ENCODE measurements at places on chromosomes 5 and 9.

GRCh38 chr5:57448287-57448686 is 34.3 kb downstream of the ACTBL2 start:
- no peak for DNase-seq

- DNase-seq = no peak
Measured at GRCh38 chr5:463301-463700, 20.3 kb downstream of the EXOC3 start.

DNA sequence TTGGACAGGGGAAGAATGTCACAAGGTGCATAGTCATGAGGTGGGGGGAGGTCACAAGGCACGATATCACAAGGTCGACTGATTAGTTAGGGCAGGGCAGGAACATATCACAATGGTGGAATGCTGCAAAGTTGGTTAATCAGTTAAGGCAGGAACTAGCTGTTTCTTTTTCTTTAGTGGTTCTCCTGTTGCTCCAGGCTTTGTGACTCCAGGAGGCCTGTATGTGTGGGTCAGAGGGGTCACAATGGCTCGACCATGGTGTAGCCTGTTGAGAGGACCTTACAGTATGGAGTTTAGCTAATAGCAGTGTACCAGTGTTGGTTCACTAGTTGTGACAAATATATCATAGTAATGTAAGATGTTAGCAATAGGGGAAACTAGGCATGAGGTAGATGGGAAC is 12.4 kb upstream of the FSD1L start:
- no peak for DNase-seq

GRCh38 chr9:4030751-4031150 is 269.1 kb downstream of the GLIS3 start:
- no peak for DNase-seq

GRCh38 chr9:28730111-28730510 is 1156.8 kb upstream of the C9orf72 start:
- no peak for DNase-seq

DNA sequence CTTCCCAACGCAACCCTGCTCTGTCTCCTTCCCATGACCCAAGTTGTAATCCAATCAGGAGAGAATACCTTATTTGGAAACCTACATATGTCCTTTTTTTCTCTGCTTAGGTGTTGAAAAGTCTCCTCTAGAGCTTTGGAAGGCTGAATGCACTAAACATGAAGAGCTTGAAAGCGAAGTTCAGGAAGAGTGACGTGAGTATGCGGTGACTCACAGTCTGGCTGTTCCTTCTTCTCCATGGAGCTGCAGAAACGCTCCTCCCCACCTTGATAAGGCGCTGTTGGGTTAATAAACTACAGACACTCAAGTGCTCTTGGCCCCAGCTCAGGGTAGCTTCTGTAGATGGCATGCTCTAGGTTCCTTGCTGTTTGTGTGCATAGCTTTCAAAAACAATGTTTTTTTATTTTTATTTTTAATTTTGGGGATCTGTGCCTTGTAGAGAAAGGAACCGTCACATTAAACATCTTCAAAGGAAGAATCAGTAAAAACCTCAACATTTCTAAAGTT is 30.7 kb downstream of the RAI14 start:
- DNase-seq = no peak

DNA sequence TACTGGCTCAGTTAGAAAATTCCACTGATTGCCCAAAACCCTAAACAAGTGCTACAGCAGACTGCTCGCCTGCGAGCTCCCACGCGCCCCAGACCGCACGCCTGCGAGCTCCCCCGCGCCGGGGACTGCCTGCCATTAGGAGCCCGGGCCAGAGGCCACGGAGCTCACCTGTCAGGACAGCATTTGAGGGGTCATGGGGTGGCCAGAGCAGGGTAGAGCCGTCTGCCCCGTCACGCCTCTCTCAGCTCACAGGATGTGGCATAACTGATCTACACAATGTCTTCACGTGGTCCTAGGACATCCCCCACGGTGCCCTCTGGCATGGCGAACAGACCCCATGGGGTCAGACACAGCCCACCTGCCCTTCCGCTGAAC is 29.1 kb upstream of the LRRC14B start:
- no peak for DNase-seq

DNA sequence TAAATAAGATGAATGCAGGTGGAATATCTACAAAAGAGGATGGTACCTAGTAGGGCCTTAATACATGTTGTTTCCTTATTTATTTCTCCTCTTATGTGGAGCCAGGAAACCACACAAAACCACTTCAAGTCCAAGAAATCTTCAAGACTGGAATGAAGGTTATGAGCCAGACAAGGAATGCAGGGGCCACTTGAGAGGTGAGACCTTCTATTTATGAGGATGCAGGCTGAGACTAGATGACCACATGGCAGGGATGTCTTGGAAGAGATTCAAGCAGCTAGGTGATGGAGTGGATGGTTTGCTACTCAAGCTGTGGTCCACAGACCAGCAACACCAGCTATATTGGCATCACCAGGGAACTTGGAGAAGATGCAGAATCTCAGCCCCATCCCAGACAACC is 92.2 kb downstream of the TNC start:
- no peak for DNase-seq

- no peak for DNase-seq
Measured at GRCh38 chr9:114905170-114905940, 25.0 kb downstream of the TNFSF8 start.

DNA sequence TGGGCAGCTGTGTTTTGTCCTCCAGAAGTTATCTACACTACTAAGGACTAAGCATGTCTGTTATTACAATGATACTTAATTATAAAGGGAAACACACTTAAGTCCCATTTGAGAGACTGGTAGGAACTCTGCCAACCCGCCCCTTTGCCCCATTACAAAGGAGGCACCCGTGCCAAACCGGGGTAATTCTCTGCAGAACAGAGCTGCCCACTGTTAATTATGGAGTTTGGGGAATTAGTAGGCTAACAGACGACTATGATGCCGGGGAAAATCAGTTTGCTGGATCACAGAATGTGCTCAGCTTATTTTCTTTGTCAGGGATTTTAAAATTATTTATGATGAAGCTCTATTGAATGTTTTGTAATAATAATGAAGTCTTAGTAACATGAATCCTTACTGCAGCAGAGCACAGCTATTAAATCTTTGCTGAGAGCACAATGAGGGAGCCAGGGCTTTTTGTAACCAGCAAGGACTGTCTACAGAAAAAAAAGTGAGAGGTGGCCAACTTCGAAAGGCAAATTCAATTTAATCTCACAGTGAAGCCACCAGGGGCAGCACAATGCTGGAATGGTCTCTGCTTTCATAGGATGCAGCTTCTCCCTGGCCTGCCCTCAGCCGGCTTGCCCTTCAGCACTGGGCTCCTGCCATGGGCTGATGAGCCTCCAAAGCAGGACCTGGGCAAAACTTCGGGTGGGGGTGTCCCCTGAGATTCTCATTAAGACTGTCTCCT is 134.5 kb downstream of the GNAQ start:
- no peak for DNase-seq

- no peak for DNase-seq
Measured at GRCh38 chr9:92720209-92720765, 44.3 kb downstream of the BICD2 start.

DNA sequence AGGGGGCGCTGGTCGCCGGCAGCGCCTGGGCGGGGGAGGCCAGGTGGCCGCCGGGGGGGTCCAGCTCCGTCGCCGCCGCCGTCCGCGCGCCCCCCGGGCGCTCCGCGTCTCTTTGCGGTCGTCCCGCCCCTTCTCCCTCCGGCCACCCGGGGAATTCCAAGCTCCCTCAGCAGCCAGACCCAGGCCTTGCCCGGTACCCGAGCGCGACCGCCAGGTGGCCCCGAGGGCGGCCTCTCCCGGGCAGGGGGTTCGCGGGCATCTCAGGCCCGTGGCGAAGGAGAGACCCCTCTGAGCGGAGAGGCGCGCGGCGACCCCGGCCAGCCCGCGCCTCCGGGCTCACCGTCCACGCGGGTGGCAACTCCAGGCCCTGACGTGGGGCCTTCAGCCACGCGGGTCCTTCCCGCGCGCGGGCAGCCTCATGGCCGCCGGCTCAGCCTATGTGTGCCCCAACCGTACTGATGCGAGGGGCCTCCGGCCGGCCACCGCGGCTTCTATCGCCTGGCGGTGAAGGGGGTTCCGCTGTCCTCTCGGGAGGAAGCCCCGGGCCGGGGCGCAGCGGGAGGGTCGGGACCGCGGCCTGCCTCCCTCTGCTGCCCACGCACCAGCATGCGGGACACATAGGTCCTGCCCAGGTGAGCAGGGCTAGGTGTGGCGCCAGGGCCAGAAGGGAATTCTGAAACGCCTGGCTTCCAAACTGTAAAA is 529 bp upstream of the NRARP start:
- no peak for DNase-seq

DNA sequence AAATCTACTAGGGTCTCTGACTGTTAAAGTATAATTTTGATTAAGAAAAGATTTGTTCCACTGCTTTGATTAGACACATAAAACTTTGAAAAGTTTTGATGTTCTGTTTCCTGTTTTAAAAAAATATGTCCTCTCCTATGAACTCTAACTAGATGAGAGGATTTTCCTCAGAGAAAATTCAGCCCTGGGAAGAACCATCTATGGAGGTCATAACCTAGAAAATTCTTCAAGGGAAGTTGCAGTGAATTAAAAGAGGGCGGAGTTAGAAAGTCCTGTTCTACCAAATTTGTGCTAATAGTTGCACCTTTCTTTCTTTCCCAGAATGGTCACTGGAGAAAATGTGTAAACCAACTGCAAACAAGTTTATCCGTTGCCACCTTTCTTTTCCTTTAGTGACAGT is 27.7 kb downstream of the PIK3R1 start:
- DNase-seq = no peak

- peak; percentile 19 for DNase-seq
Measured at GRCh38 chr5:60960591-60960990, 15.6 kb downstream of the NDUFAF2 start.

DNA sequence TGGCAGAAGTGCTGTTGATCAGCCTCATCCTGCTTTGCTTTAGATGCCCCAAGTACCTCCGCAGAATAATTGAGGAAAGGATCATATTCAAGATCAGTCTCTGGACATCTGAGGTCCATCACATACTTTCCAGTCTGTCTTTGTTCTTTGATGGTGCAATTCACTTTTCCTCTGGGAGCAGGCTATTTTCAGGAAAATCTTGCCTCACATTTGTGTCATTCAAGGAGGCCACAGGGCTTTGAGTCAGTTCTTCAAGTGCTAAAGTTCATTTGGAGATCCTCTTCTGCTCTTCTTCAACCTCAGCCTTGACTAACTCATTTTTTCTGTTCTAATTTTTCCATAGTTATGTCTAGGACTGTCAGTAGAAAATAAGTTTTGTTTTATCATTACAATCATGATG is 18.6 kb downstream of the EQTN start:
- no peak for DNase-seq

DNA sequence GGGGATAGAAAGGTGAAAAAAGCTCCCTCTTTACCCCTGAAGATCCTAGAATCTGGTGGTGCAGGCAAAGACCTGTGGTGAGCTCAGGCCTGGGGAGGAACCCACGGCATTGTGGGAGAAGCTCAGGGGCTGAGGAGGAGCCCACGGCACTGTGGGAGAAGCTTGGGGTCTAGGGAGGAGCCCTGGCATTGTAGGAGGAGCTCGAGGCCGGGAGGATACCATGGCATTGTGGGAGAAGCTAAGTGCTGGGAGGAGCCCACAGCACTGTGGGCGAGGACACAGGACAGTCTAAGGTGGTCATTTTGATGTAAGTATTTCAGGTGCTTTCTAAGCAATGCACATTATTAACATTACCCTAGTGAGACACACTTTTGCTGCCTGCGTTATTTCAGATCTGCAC is 179.7 kb downstream of the HSD17B3 start:
- DNase-seq = no peak

DNA sequence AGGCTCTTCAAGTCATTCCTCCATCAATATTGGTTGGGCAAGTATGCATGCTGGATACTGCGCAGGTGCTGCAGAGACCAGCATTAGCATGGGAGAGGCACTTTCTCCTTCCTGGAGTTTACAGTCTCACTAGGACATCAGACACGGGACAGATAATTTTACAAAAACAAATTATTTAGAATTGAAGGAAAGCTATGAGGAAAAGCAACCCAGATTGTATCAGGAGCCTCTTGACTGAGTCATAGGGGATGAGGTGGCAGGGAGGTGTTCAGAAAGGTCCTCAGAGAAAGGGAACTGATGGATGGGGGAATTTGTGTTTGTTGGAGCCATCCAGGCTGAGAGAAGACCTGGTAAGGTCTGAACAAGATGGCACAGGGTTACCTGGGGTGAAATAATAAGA is 24.5 kb upstream of the RAB14 start:
- DNase-seq = no peak

DNA sequence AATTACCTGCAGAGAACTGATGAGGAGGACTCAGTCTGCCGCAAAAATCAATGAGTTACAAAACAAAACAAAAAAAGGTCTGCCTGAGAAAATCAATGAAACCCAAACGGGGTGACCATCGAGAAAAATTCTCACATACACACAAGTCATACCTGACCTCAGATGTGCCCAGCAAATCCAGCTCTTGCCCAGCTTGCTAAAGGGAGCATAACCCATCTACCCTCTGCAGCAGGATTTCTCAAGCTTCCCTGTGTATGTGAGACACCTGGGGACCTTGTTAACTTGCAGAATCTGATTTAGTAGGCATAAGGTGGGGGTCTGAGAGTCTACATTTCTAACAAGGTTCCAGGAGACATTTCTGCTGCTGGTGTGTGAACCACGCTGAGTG is 126.3 kb downstream of the TLE1 start:
- no peak for DNase-seq

- DNase-seq = no peak
Measured at GRCh38 chr5:138944527-138945322, 69.6 kb upstream of the LRRTM2 start.

DNA sequence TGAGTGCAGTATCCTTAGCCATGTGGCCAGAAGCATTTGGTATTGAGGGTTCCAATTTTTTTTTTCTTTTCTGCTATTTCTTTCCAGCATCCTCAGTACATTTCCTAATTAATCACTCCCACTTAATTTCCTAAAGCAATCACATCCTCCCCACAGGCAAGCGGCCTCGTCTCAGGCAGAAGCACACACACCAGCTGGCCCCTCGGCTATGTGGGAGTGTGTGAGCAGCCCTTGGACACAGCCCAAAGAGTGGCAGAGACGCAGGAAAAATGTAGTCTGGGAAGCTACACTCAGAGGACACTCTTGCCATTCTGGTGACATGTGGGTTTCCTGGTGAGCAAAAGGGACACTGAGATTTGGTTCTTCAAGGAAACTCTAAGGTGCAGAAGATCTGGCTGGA is 20.7 kb downstream of the SLIT3 start:
- no peak for DNase-seq

DNA sequence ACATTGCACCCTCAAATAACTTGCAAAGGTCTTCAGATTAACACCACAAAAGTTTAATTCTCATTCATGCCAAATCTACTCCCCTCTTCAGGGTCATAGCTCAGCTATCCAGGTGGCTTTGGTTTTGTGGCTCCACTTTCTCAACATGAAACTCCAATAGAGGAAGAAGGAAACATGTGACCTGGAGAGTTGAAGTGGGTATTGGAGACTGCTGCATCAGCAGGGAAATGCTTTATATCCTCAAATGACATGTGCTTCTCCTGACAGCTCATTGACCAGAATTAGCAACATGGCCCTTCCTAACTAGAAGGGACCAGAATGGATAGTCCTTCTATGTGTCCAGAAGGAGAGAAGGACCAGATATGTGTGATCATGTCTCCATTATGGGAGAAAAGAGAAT is 73.6 kb downstream of the TLR4 start:
- no peak for DNase-seq

- no peak for DNase-seq
Measured at GRCh38 chr5:81755320-81755719, 4.4 kb upstream of the SSBP2 start.

- no peak for DNase-seq
Measured at GRCh38 chr5:172959824-172960799, 888 bp downstream of the RPL26L1 start.
